ENCODE measurements at places on chromosomes 4 and X.

DNA sequence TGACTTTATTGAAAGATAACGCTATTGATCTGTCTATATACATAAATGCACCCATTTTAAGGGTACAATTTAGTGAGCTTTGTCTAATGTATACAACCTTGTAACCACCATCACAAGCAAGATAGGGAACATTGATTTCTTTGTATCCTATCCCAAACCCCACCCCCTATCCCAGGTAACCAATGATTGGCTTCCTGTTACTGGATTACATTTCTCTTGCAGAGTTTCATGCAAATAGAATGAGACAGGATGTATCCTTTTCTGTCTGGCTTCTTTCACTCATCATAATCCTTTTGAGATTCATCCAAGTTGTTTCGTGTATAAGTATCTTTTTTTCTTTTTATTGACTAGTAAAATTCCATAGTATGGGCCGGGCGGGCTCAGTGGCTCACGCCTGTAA, 1.6 kb upstream of the GRIPAP1 start:
- DNase-seq, result no peak

- no peak for DNase-seq
Measured at GRCh38 chr4:3813151-3814052, 47.2 kb downstream of the ADRA2C start.

DNA sequence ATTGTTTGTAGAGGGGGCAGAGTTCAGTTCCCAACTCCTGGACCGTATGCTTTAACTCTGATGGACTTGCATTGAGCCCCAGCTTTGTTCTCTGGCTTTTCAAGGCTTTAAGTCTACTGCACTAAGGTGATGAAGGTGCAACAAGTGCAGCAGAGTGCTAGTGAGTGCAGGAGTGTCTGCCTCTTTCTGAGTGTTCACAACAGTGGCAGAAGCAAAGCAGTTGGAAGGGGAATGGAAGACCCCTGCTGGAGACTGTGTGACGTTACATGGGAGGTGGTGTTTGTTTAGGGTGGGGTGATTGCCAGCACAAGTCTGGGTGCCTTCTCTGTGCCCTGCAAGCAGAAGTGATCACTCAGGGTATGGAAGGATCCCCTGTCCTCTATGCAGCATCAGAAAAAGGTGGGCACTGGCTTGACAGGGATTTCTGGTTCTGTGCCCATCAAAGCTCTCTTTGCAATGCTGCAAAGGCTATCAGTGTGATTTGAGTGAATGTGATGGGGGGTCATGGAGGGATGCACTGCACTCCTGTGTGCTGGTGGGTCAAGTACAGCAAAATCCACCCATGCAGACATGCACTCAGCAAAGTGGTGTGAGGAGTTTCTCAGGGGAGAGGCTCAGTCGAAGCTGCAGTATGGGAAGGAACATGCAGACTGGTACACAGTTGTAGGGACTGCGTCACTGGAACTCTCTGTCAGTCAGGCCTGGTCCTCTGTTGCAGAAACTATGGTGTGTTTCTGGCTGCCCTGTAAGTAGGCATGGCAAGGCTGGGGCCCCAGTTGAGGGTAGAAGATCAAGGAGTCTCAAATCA, 70.9 kb upstream of the UGT2B7 start:
- peak; percentile 55 for DNase-seq

DNA sequence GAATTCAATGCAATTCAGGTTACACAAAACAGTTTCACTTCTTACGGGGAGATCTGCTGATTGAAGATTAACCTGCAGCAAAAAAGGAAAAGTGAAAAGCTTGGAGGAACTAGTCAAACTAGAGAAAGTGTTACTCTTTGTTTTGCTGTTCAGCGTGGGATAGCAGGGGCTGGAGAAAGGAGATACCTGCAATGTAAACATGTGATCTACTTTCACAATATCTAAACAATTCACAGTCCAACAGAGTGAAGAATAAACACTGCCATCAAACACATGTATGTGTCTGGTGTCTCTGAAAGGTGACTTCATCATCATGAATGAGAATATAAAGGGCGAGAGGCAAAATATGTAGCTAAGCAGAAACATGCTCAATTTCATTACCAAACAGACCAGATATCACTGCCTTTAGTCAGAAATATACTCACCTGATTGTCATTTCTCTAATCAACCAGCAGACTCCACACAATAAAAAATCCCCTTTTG, 26.4 kb downstream of the NIPAL1 start:
- DNase-seq, result no peak

DNA sequence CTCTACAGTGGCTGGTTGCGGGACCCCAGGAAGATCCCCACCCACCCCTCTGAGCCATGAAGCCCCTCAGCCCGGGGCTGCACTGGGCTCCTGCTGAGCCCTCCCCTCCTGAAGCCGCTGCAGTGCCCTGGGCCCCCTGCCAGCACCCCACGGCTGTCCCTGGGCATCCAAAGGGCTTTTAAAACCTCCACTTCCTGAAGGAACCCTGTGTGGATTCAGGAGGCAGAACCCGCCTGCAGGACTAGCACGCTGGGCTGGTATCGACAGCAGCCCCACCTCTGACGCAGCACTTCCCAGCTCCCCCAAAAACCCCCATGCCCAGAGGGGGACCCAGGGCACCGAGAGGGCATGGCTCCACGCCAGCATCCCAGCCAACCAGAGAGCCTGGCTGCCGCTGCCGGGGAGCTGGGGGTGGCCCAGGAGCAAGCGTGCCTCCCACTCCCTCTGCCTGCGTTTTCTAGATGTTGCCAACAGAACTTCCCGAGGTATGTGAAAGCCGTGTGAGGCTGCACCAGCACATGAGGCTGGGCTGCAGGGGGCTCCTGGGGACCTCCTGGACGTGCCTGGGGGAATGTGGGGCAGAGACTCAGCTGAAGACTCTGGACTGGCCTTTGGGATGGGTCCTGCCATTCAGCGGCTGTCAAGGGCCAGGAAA, 6.3 kb downstream of the MXD4 start:
- no peak for DNase-seq
